ENCODE measurements at places on chromosomes 2 and 18.

DNA sequence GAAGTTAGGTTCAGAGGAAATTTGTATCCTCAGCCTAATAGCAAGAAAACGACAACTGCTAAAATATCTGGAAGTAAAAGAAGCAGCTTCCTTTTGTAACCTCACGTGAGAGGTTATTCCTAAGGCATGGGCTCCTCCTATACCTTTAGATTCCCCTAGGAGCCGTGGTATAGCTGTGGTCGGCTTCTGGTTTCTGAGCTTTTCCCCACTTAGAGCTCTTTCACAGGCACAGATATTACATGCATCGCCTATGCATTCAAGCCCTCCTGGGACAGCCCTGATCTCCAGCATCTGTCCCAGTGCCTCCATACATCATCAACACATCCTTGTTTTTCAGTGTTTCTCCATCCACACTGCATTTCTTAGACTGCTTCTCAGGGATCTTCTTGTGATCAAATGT lies 289.0 kb downstream of the ALPK2 start:
- no peak for DNase-seq

GRCh38 chr18:66734451-66734850 lies 130.6 kb upstream of the CDH19 start:
- no peak for DNase-seq

- no peak for DNase-seq
These were observed 200.9 kb downstream of the PIEZO2 start for GRCh38 chr18:10948421-10948820.

GRCh38 chr2:196951973-196952372 lies 25.5 kb upstream of the PGAP1 start:
- DNase-seq = no peak

GRCh38 chr2:26243470-26244308 lies 743 bp downstream of the HADHA start:
- DNase-seq = no peak

DNA sequence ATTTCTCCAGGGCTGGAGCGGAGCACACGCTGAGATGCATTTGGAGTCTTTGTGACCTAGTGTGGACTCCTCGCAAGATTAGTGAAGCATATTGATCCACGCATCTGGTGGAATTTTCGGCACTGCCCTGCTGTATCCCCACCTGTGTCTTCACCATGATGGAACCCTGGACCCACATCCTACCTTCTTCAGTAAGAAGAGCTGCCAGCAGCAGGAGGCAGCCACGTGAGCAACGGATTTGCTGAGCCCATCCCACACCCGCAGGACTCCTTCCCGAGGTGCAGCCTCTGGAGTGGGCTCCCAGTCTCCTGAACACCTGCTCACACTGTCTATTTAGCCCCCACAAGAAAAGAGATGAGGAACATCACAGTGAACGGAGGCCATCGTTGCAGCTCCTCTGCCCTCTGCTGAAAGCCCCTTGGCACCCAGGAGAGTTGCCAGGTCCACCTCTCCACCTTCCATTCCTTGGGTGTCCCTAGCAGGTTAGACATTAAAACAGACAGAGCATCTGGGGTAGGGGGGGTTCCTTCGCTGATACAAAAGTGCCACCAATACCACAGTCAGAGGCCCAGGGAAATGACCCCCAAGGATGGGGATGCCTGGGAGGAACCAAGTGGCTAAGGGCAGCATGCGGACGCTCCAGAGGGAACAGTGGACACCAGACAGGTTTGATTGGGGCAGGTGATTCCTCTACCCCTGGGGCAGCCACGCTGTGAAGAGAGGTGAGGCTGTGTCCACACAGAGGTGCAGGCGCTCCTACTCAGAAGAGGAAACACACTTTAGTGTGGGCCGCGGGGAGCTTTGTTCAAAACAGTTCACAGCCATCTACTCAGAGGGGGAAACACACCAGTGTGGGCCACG lies 302.8 kb upstream of the SALL3 start:
- DNase-seq = no peak

- no peak for DNase-seq
These were observed 63.0 kb upstream of the PSMD14 start for GRCh38 chr2:161245261-161245553.

- no peak for DNase-seq
These were observed 102.7 kb downstream of the DYNC1I2 start for GRCh38 chr2:171789956-171790355.

- no peak for DNase-seq
These were observed 266.5 kb upstream of the SALL3 start for GRCh38 chr18:78713069-78713468.

DNA sequence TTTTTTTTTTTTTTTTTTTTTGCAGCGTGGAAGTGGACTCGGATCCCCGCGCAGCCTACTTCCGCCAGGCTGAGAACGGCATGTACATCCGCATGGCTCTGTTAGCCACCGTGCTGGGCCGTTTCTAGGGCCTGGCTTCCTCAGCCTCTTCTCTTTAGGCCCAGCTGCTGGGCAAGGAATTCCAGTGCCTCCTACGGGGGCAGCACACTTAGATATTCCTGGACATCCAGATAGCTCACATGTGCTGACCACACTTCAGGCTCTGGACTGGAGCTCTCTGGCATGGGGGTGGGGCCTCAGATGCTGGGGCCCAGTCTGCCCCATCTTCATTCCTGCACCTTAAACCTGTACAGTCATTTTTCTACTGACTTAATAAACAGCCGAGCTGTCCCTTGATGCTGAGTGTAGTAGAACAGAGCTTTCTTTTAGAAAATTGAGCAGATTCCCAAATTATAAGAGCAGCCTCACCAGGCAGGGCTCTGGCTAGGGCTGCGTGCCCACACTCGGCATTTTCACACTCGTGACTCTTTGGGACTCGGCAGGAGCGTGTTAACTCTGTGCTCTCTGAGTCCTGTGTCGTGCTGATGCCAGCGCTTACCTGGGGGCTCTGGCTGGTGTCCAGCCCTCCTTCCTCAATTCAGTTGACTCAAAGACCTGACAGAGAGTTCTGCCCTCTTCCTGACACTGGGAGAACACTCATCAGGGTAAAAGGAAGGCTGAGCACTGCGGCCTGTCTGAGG lies 19.3 kb downstream of the SLC30A3 start:
- DNase-seq = no peak

- no peak for DNase-seq
These were observed 6.1 kb upstream of the PCBP1 start for GRCh38 chr2:70081221-70081620.
